ENCODE measurements at places on chromosomes 16 and 17. TPM values are rescaled to one million over a fixed set of nuclear protein-coding genes. Genes with fewer than 3 reads are reported as not detected.
A peak's percentile ranks its signal among the peaks of the same experiment; 100 is the strongest.

The WDR59 gene
- total RNA-seq = 61.4 TPM

The HOXB2 gene
- 20.0 TPM for total RNA-seq

The GSG1L gene
- total RNA-seq = not detected

The SPIRE2 gene
- 7.2 TPM for total RNA-seq

The TAC4 gene
- total RNA-seq = not detected

DNA sequence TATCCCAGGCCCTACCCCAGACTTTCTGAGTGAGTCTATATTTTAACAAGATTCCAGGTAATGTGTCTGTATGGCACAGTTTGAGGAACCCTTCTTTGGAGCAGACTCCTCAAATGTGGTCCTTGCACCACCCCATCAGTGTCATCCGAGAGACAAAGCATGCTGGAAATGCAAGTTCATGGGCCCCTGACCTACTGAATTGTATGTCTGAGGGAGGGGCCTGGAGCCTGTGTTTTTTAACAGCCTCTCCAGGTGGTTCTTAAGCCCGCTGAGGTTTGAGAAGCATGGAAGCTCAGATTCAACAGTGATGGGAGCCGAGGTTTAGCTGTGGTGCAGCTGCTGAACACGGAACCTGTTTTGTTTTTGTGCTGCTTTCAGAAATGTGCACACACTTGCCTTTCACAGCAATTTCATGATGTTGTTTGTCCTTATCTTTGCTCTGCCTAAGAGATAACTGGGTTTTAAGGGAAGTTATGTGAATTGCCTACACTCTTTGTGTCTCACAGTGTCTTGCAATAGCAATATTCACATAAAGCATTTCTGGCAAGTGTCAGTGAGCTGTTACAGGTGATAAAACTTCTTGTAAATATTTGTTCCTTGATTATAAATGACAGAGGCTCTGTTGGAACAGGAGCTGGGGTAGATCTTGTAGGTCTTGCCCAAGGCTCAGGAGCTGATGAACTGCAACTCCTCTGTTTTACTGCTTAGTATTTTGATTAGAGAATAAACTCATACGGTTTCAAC is 32.0 kb upstream of the IL34 start:
- no peaks in the 10 kb centered on the region for H3K36me3 ChIP-seq
- H3K4me3 ChIP-seq = no peak overlapping the region
- no peaks in the 10 kb centered on the region for H3K27me3 ChIP-seq

GRCh38 chr16:714079-714478 is 839 bp upstream of the METRN start:
- peak overlapping the region; percentile 63 for H3K27ac ChIP-seq
- no peak for DNase-seq
- no peaks in the 10 kb centered on the region for H3K36me3 ChIP-seq
- no peak overlapping the region for H3K4me3 ChIP-seq

DNA sequence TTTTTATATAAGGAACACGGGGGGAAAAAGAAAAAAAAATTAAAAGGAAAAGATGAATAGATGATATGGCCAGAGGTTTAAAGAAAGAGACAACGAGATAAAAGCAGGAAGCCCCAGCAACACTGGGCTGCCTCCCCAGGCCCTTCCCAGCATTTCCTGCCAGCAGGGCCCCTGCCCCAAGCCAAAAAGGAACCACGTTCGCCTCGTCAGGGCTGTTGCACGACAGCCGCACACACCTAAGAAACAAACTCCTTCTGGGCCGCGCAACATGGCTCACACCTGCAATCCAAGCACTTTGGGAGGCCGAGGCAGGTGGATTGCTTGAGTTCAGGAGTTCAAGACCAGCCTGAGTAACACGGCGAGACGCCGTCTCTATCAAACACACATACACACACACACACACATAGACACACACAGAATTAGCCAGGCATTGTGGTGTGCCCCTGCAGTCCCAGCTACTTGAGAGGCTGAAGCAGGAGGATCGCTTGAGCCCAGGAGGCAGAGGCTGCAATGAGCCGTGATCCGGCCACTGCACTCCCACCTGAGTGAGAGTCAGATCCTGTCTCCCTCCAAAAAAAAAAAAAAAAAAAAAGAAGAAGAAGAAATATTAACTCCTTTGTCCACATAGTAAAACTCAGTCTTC is 83.0 kb downstream of the ANKRD11 start:
- no peak for DNase-seq
- H3K27me3 ChIP-seq = no peaks in the 10 kb centered on the region
- H3K27ac ChIP-seq = no peak overlapping the region
- peaks cover 83% of the 10 kb centered on the region for H3K4me1 ChIP-seq
- H3K36me3 ChIP-seq = no peaks in the 10 kb centered on the region

DNA sequence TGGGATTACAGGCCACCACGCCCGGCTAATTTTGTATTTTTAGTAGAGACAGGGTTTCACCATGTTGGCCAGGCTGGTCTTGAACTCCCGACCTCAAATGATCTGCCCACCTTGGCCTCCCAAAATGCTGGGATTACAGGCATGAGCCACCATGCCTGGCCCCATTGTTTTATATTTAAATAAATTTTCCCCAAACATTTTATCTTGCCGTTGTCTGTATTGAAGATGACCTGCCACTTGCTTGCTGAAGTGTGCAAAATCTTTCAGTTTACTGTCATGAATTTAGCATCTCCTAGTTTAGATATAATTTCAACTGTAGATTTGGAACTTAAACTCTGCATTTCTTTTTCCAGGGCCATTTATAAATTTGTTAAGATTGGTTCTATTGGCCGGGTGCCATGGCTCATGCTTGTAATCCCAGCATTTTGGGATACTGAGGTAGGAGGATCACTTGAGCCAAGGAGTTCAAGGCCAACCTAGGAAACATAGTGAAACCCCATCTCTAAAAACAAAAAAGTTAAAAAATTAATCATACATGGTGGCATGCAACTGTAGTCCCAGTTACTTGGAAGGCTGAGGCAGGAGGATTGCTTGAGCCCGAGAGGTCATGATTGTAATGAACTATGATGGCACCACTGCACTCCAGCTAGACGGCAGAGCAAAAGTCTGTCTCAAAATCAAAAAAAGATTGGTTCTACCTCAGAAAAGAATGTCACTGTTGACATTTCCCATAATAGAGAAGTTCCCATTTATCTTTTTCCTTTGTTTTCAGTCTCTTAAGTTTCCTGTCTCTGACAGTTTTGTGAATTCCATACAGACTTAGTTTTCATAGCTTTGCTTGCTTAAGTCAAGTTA is 84.4 kb downstream of the VMP1 start:
- H3K27me3 ChIP-seq = no peaks in the 10 kb centered on the region
- H3K27ac ChIP-seq = no peak overlapping the region
- DNase-seq = no peak
- peaks cover 9% of the 10 kb centered on the region for H3K4me1 ChIP-seq

DNA sequence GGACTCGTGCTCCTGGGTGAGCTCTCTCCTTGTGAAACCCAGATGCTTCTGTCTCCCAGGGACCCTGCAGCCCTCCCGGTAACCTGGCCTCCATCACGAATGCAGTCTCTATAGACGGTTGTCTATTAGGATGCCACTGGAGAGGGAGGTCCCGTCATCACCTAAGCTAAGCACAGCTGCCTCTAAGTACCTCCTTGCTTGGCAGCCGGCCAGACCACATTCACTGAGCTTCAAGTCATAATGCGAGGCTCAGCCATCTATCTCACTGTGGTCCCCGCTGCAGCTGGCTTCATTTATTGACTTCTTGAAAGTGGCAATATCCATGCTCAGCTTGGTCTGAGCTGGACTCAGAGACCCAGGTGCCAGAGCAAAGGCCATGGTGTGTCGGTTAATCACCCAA is 74.5 kb upstream of the HSBP1 start:
- H3K27ac ChIP-seq = no peak overlapping the region
- no peak overlapping the region for H3K4me3 ChIP-seq
- no peaks in the 10 kb centered on the region for H3K4me1 ChIP-seq
- H3K36me3 ChIP-seq = no peaks in the 10 kb centered on the region
- DNase-seq = no peak
- H3K27me3 ChIP-seq = no peaks in the 10 kb centered on the region

- H3K4me3 ChIP-seq = peak overlapping the region; percentile 80
- H3K4me1 ChIP-seq = peaks cover 69% of the 10 kb centered on the region
- no peaks in the 10 kb centered on the region for H3K27me3 ChIP-seq
- DNase-seq = no peak
- no peaks in the 10 kb centered on the region for H3K36me3 ChIP-seq
These were observed 2.0 kb upstream of the PSMB3 start for GRCh38 chr17:38750312-38751121.

- no peak overlapping the region for H3K4me3 ChIP-seq
- H3K36me3 ChIP-seq = no peaks in the 10 kb centered on the region
- peaks cover 8% of the 10 kb centered on the region for H3K4me1 ChIP-seq
- no peaks in the 10 kb centered on the region for H3K27me3 ChIP-seq
- no peak for DNase-seq
These were observed 15.6 kb downstream of the DCAKD start for GRCh38 chr17:45035848-45036247.

DNA sequence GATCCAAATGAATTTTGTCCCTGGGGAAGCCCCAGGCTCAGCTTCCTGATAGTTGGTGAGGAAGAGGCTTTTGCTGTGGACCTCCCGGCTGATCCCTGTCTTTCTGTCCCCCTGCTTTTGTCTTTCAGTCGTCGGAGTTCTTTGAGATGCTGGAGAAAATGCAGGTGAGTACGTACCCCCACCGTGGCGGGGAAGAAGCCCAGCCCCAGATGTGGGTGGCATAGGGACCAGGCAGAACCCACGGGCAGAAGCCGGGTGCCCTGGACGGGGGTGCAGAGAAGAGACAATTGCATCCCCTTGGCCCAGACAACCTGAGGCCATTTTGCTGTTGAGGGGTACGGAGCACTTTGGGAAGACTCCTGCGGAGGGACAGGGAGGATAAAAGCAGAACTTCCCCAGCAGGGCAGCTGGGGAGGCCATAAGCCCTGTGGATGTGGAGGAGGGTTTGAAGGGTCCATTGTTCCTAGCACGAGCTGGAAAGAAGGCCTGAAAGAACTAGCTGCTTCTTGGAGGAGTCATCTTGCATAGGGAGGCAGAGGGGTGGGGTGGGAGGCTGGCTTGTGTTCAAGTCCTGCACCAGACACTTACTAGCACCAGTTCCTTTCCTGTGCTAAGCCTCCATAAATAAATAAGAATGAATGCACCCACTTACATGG is 105.6 kb downstream of the OR1D5 start:
- no peak for DNase-seq
- no peaks in the 10 kb centered on the region for H3K27me3 ChIP-seq
- no peaks in the 10 kb centered on the region for H3K36me3 ChIP-seq
- no peak overlapping the region for H3K27ac ChIP-seq
- no peaks in the 10 kb centered on the region for H3K4me1 ChIP-seq
- no peak overlapping the region for H3K4me3 ChIP-seq

DNA sequence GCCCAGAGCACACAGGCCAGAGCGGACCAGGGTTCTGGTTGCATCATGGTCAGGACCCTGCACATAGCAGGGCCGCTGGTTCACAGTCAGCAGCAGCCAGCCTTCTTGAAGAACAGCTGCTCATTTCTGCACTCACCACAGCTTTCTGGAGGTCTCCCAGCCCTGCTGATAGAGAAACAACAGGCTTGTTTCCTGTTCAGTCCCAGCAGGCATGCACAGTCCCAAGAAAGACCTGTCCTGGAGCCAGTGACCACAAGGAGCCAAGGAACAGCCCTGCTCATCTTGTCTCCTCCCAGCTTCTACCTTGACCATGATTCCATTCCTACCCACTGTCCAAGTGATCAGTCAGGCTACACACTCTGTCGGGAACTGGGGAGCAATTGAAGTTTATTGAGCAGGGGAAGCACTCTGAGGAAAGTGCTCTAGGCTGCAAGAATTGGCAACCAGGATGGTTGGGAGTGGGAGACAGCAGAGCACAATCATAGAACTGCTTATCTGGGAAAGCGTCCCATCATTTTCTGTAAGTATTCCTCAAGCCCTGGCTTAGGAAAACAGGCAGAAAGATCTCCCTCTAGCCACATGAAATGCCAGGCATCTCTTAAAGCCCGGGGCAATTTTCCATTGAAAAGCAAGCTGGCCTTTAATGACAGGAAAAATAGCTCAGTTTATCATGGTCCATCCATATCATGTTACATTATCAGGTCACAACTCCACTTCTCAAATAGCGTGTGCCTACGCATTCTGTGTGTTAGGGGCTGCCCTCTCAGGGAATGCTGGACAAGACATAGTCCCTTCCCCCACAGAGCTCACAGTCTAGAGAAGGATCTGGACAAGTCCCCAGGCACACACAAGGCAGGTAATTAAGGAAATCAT is 155.4 kb upstream of the FOXF1 start:
- H3K27me3 ChIP-seq = peaks cover 32% of the 10 kb centered on the region
- H3K36me3 ChIP-seq = no peaks in the 10 kb centered on the region
- no peak for DNase-seq
- no peak overlapping the region for H3K4me3 ChIP-seq
- H3K27ac ChIP-seq = no peak overlapping the region

GRCh38 chr16:49050607-49051006 is 231.0 kb downstream of the CBLN1 start:
- H3K27ac ChIP-seq = no peak overlapping the region
- no peaks in the 10 kb centered on the region for H3K4me1 ChIP-seq
- DNase-seq = no peak
- no peaks in the 10 kb centered on the region for H3K36me3 ChIP-seq

- no peak for DNase-seq
- H3K27me3 ChIP-seq = no peaks in the 10 kb centered on the region
- H3K4me3 ChIP-seq = no peak overlapping the region
- no peak overlapping the region for H3K27ac ChIP-seq
- H3K36me3 ChIP-seq = no peaks in the 10 kb centered on the region
These were observed 5.6 kb downstream of the POLG2 start for GRCh38 chr17:64491034-64491860.

DNA sequence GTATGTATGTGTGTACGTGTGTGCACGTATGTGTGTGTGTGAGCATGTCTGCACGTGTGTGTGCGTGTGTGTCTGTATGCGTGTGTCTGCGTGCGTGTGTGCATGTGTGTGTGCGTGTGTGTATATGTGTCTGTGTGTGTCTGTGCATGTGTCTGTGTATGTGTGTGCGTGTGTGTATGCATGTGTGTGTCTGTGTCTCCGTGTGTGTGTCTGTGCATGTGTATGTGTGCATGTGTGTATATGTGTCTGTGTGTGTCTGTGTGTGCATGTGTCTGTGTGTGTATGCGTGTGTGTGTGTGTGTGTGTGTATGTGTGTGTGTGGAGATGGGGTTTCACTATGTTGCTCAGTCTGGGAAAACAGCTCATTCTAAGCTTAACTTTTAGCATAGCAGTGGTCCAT is 43.9 kb downstream of the ATP2C2 start:
- H3K27ac ChIP-seq = no peak overlapping the region
- no peaks in the 10 kb centered on the region for H3K36me3 ChIP-seq
- peaks cover 14% of the 10 kb centered on the region for H3K27me3 ChIP-seq
- no peaks in the 10 kb centered on the region for H3K4me1 ChIP-seq

- peak overlapping the region; percentile 83 for H3K4me3 ChIP-seq
- H3K4me1 ChIP-seq = no peaks in the 10 kb centered on the region
These were observed 935 bp downstream of the USP32 start for GRCh38 chr17:60390925-60391470.

DNA sequence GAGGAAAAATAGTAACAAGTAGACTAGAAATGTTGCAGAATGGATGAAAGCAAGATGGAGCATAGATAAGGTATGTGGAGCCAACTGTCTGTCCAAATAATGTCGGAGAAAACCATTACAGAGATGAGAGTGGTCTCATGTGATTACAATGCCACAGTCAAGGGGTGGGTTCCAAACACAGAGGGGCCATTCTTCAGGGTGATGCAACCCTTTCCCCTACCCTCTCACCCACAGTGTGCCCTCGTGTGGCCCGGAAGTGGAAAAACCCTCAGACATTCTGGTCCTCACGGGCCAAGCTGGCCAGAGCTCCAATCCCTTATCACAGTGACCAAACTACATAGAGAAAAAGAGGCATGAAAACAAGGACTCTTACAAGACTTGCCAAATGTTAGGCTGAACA is 17.7 kb upstream of the HS3ST3A1 start:
- no peak overlapping the region for H3K4me3 ChIP-seq
- no peak overlapping the region for H3K27ac ChIP-seq
- H3K4me1 ChIP-seq = no peaks in the 10 kb centered on the region

- no peaks in the 10 kb centered on the region for H3K36me3 ChIP-seq
- no peak for DNase-seq
These were observed 137.8 kb upstream of the CIBAR2 start for GRCh38 chr16:85250147-85250463.
